ENCODE measurements at places on chromosomes 7 and 10.

- DNase-seq = no peak
These were observed 48.1 kb downstream of the SAMD8 start for GRCh38 chr10:75159519-75159918.

- no peak for DNase-seq
These were observed 510.5 kb upstream of the PFKP start for GRCh38 chr10:2556883-2557282.

DNA sequence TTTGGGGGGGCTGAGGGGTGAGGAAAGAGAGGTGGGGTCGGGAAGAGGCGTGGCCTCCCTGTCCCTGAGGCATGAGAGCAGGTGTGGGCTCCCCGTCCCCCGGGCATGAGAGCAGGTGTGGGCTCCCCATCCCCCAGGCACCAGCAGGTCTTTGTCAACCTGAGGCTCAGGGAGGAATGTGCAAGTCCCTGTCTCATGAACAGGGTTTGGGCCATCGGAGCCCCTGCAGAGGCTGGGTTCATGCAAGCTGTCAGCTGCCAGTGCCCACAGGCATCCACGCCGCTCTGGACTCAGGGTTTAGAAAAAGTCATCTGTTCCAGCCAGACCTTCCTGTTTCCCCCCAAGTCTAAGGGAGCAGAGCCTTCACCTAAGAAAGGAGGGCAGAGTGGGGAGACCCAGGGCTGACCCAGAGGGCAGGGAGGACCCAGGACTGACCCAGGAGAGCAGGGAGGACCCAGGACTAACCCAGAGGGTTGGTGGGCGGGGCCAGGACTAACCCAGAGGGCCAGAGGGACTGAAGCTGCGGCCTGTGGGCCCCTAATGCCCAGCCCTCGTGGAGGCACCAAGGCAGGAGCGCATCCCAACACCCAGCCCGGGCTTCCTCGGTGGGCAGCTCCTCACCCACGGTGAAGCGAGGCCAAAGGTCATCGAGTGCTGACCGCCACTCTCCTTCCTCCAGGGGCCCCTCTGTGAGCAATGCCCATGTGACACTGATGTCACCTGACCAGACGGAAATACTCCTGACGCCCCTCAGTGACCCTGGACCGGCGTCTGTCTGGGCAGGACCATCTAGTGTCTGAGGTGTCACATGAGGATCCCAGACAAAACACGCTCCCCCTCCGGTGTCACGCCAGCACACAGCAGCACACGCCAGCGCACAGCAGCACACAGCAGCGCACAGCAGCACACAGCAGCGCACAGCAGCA, 28.9 kb upstream of the GPR146 start:
- DNase-seq = no peak

GRCh38 chr10:119454316-119454715, 88.2 kb downstream of the RGS10 start:
- no peak for DNase-seq

DNA sequence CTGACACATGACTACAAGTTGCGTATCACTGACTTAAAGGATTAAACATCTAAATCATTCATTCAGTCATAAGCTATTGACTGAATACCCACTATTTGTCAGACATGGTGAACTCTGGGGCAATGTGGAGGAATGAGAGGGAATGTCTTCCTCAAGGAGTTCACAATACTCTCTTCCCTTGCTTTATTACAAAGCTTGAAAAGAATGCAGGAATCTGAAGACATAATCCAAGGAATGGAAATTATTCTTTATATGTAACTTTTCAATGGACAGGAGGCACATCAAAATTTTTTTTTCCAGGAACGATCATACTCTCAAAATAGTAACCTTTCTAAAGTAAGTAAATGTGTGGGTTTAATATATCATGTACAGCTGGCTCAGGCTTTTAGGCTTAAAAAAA, 111.9 kb downstream of the ATXN7L1 start:
- DNase-seq = no peak

DNA sequence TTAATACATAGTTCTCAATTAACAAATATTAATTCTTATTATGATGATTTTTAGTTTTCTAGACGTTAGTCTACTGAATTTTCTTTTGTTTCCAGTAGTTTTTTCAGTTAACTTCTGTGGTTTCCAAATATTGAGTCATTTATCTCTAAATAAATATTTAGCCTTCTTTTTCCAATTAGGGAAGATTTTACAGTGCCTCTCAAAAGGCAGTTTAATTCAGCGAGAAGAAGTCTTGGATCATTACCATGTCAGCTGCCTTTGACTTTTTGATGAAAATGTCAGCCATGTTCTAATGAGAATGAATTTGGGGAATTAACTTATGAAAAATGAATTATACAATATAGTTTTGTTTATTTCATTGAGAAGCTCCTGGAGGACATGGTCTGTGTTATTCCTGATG, 90.0 kb downstream of the CDK14 start:
- no peak for DNase-seq

DNA sequence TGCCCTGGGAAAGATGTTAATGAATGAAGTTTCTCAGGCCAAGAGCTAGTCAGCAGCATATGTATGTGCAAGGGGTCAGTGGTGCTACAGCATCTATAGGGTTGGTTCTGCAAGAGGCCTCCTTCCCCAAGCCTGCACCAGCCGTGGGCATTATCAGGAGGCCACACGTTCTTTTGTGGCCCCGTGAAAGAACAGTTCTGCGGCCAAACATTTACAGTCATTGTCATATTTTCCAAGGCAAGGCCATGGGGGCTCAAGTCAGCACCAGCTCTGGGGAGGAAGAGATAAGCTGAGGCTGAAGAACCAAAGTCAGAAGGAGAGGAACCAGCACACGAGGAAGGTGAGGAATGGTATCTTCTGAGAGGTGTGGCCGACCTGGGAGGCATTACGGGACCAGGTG, 54.4 kb upstream of the TMEM72 start:
- no peak for DNase-seq

- DNase-seq = no peak
These were observed 3.8 kb upstream of the DMTF1 start for GRCh38 chr7:87148332-87148955.

DNA sequence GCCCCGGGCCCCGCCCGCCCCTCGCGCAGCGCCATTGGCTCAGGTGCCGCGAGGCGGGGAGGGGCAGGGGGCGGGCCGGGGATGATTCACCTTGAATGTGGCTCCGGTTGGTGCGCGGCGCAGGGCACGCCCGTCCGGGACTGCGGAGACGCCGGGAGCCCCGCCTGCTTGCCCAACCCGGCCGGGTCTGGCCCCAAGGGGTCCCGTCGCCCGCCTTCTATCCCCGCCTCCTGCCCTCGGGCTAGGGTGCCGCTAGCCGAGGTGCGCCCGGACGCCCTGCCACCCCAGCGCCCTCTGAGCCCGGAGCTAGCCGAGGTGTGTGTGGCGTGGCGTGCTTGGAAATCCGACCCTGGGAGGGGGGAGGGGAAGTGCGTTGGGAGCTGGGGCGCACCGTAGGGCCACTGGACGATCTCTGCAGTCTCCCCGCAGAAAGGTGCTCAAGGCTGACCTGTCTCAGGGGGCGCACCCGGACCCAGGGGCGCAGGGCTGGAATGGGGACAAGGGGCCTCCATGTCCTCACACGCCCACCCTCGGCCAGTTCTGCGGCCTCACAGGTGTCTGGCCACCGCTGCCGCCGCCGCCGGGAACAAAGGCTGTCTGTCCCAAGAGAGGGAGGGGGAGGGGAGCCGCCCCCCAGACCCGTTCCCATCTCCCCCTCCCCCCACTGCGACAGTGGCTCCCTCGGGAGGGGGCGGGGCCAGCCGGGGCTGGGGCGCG, 168.9 kb downstream of the NRF1 start:
- DNase-seq = peak; percentile 84

- no peak for DNase-seq
These were observed 189.1 kb upstream of the PRSS1 start for GRCh38 chr7:142560166-142560565.

DNA sequence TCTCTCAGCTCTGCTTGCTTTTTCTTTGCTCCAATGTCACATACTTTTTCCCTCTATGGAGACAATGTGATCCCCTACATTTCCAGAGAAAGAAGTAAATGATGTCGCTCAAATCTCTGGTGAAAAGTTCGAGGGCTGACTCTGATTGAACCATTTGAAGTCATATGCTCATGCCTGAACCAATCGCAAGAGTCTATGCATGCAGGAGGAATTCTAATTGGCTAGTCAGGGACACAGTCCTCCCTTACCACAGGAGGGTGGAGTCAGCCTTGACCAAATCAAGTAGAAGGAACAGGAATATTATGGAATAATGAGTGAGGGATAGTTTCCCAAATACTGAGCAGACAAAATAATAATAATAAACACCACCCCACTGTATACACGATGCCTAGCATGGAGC, 96.8 kb downstream of the PRLHR start:
- no peak for DNase-seq

GRCh38 chr7:112211348-112211907, 4.9 kb downstream of the ZNF277 start:
- no peak for DNase-seq

GRCh38 chr7:152618427-152618826, 57.5 kb downstream of the XRCC2 start:
- no peak for DNase-seq

- no peak for DNase-seq
These were observed 50.2 kb upstream of the AKR1E2 start for GRCh38 chr10:4775808-4776207.

- DNase-seq = no peak
These were observed 41.0 kb upstream of the LAMB4 start for GRCh38 chr7:108171164-108171563.

GRCh38 chr7:154794147-154794780, 208.7 kb downstream of the PAXIP1 start:
- DNase-seq = peak; percentile 36

- DNase-seq = no peak
These were observed 1.5 kb upstream of the LOXL4 start for GRCh38 chr10:98269435-98269912.

DNA sequence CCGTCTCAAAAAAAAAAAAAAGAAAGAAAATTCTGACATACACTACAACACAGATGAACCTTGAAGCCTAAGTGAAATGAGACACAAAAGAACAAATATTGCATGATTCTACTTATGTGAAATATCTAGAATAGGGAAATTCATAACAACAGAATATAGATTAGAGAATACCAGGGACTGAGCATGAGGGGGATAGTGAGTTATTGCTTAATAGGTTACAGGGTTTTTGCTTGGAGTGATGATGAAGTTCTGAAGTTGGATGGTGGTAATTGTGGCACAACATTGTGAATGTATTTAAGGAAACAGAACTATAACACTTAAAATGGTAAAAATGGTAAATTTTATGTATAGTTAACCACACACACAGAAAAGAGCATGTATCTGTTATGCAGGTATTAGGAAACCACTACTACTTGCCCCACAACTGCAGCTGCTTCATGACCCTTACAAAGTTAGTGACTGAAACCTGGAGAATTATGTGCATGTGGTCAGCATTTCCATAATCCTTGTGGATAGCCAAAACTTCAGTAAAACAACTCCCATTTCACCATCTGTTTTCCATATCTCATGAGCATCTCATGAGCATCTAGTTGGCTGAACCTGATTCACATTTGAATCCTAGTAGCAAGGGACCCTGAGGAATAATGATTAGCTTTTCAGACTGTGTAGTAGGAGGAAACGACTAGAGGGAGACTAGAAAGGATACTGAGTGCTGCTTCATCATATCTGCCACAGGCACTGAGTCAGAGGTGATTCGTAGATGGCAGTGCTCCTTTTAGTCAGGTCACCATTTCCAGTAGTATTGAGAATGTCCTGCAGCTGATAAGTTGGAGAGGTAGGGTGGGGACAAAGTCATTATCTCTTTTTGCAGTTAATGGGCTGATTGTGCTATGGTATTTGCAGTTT, 26.3 kb downstream of the SAMD8 start:
- DNase-seq = no peak

DNA sequence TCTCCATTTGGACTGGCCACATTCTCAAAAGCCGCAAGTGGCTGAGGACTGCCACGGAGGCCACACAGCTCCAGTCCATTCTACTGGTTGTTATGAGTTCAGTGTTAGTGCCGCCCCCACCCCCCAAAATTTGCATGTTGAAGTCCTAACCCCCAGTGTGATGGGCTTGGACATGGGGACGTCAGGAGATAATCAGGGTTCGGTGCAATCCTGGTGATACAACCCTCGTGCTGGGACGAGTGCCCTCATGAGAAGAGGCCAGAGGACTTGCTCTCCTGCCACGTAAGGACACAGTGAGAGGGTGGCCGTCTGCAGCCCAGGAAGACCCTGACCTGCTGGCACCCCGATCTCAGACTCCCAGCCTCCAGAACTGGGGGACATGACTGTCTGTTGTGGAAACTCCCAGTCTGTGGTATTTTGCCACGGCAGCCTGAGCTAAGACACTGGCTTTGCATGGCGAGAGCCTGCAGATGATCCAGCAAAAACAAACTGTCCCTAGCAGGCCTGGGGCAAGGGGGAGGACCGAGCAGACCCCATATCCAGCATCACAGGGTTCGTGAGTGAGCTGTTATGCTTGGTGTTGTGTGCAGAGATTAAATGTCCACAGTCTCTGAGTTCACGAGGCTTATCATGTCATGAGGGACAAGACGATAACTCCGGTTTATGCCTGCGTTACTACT, 41.5 kb upstream of the INSIG1 start:
- DNase-seq = no peak

DNA sequence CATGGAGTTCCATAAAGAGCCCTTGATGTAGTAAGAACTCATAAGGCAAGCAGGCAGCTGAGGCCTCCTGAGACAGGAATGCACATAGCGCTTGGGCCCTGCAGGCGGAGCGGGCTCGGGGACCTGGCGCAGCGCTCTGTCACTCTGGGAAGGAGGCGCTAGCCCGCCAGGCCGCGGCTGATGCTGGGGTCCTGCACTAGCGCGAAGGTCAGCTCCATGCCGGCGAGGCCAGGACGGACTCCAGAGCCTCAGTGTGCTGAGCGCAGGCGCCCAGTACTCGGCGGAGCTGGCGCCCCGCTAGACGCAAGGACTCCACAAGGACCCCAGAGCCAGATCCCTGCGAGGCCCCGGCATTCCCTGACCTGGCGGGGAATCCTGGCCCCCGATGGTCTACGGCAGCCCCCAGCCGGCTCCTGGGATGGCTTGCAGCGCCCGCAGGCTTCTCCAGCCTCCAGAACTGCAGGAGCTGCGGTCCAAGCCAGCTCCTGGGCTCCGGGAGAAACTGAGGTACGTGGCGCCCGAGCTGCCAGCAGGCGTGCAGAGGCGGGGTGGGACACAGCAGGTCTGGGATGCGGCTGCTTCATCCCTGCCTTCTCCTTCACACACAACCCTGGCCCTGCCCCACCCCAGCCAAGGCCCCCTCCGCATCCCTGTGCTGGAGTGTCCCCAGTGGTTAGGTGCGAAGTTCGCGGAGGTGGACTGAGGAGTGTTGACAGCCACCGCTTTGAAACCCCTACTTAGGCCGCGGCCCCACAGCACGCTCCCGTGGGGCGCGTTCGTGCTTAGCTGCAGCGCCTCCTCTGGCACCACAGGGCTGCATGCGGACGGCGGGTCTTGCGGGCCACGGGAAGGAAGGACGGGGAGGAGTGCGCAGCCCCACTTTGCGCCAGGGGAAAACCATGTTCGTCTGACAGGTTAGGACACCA, 761.5 kb upstream of the POM121L12 start:
- DNase-seq = no peak

GRCh38 chr7:91288208-91288824, 24.1 kb downstream of the FZD1 start:
- DNase-seq = no peak
